ENCODE measurements at places on chromosomes 5 and 9.
A peak's percentile ranks its signal among the peaks of the same experiment; 100 is the strongest.

DNA sequence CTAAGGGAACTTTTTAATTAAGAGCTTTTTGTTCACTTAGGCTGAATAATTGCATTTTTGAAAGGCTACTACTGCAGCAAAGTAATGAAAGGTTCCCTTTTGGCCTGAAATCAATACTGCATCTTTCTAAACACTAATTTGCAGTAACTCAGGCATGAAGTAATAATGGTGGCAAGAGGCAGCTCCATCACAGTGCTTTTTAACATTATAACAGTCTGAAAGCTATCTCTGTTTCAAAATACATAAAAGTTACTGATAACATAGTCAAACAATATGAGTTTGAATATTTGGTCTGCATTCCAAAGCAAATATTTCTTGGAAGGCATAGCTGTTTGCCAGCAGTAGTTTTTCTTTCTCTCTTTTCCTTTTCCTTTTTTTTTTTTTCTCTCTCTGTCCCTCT is 113.4 kb downstream of the FBN2 start:
- DNase-seq = no peak

DNA sequence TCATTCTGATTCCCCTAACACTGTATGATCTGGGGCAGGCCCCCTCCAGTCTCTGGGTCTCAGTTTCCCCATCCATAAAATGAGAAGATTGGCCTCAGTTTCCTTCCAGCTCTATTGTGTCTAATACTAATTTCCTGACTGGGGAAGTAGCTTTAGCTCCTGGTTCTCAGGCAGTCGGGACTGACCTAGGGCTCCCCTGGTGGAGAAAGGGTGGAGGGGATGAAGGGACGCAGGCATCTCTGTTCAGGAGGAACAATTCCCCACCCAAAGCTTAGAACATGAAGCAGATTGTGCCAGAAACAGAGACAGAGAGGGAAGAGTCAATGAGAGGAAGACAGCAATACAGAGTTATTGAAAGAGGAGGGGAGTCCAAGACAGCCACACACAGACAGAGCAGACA is 14.2 kb upstream of the PTGS1 start:
- DNase-seq = no peak

GRCh38 chr5:13251623-13252376 is 692.7 kb downstream of the DNAH5 start:
- DNase-seq = no peak

DNA sequence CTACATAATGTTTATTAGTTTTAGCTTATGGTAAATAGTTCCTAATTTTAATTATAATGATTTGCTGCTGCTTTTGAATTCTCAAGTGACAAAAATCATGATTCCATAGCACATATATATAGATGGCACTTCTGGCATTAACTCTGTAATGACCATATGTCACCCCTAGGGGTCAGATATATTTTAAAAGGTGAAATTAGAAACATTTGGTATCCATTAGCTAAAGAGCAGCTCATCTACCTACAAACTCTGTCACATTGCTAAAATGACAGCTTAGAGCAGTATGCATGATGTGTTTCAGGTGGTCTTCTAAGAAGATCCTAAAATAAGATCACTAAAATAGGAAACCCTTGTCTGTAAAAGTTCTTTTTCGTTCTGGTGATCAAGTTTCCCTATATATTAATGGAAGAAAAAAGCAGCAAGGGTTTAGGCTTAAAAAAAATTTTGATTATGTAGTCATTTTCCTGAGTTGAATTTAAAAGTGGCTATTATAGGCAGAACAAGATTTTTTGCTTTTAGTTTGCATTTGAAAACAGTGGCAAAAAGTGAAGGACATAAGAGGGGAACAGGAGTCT is 157.7 kb upstream of the POU5F2 start:
- DNase-seq = no peak

DNA sequence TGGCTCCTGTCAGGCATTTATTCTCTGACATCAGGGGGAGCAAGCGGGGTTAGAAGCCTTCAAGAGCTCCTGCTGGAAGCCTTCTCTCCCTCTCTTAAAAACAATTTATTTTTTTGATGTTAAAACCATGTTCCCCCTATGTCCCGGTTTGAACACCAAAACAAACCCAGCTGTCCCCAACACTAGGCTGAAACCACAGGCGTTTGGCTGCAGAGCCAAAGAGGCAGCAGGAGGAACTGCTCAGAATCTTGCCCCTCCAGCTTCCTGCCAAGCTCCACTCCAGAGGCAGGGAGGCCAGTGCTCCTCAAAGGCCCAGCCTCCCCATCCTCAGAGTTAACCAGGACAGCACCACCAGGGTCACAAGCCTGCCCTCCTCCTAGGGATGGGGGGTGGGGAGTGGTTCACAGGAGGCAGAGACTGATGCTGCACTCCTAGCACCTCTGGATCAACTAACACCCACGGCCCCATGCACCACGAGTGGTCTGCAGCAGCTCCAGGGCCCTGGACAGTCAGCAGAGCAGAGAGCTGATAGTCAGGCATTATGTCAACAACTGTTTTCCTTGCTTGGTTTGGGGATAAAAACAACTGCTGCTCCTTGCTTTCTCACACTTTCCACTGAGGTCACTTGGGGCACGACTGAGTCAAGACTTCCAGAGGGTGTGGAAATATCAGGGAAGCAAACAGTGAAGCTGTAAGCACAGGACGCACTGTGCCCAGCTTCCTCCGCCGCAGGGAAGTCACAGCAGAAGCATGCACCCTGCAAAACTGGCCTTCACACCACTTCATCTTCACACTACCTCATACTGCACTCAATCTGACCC is 96.5 kb upstream of the ADRA1B start:
- DNase-seq = no peak

GRCh38 chr5:44266882-44267576 is 122.2 kb downstream of the FGF10 start:
- no peak for DNase-seq

DNA sequence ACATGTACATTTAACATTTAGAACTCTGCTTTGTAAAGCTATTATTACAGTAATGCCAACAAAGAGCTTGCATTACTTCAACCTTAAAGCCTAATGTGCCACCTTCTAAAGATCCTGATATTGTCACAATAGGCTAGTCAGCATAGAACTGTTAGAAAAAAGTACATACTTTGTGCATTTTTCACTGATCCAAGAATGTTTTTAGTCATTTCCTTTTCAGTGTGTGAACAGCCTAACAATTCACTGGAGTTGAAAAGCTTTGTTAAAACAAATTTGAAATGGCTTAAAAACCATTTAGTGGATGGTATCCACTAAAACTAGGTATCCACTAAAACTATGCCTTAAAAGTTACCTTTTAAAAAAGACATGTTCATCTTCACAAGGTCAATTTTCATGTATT is 4.5 kb downstream of the RPS6 start:
- no peak for DNase-seq

GRCh38 chr5:169997798-169998197 is 17.5 kb upstream of the INSYN2B start:
- DNase-seq = no peak

DNA sequence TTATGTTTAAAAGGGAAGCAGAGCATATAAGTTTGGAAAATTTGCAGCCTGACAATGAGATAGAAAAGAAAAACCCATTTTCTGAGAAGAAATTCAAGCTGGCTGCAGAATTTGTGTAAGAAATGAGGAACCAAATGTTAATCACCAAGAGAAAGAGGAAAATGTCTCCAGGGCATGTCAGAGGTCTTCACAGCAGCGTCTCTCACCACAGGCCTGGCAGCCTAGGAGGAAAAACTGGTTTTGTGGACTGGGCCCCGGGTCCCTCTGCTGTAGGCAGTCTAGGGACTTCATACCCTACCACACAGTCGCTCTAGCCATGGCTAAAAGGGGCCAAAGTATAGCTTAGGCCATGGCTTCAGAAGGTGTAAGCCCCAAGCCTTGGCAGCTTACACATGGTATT is 32.1 kb upstream of the HSD17B4 start:
- no peak for DNase-seq

- DNase-seq = no peak
Observed at GRCh38 chr5:94856257-94856800, 237.9 kb downstream of the SLF1 start.

DNA sequence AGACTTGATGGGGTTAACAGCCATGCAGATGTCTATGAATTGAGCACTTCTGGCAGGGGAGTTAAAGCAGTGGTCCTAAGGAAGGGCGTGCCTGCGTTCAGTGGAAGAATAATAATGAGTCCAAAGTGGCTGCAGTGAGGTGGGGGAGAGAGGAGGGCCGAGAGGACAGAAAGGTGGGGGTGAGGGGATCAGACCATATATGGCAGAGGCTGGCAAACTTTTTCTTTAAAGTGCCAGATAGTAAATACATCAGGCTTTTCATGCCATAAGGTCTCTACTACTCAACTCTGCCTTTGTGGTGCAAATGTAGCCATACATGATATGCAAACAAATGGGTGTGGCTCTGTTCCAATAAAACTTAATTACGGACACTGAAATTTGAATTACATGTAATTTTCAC is 77.1 kb downstream of the STRBP start:
- DNase-seq = no peak

DNA sequence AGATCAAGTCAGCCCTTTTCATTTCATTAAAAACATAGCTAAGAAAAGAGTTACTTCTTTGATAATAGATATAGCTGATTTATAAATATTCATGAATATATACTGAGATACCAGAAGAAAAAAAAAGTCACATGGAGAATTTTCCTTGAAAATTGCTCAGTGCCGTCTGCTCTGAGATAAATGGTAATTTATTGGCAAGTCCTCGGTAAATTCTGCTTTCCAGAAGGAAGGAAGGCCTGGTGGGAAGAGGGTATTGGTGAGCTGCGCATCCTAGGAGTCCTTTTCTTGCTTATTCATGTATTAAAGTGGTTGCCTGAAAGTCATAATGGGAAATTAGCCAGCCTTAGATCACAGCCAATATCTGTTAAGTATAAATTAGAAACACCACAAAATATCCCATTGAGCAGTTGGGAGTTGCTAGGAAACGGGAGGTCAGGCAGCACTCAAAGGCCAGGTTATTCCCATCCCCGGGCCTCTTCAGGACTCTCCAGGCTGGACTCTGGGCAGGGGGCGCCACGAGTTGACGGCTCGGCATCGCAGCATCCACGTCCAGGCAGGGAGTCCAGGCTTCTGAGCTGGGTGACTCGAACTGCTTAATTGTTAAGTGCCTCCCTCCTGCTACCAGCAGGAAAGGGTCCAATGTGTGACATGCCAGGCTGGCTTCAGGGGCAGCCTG is 116.7 kb upstream of the RETREG1 start:
- no peak for DNase-seq

DNA sequence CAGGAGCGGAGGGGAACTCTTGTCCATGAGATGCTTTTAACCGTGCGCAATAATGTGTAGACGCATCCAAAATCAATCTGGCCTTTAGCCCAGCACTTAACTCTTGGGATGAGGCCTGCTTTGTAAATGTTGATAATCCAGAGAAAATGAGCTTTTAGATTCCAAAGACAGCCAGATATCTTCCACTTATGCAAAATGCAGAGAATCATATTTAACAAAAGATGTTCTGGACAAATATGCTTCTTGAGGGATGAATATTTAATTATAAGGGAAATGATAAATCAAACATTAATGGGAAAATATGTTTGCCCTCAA is 5.6 kb downstream of the S1PR3 start:
- no peak for DNase-seq

DNA sequence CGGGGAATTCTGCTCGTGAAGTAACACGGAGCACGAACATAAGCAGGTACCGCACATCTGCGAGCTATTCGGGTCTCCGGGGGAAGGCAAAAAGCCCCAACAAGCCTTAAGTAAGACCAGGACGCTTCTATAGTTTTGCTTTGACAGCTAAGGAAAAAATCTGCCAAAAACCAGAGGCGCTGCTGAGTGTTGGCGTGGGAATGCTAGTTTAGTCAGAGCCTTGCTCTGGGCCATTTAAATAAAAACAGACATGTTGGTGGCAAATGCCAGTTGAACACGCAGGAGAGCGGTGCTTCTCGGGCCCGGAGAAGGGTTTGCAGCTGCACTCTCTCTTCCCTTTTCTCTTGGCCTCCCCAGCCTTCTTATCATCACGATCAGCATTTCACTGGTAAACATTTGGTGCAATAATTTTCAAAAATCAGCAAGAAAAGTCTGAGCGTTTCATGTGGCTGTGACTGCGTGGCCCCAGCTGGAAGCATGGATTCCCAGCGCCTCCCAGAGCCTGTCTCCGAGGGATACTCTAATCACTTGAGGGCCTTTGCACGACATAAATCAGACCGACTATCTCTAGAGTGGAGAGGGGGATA is 6.4 kb upstream of the NOTCH1 start:
- DNase-seq = no peak

GRCh38 chr5:94901191-94901979 is 282.9 kb downstream of the SLF1 start:
- DNase-seq = no peak

- peak; percentile 71 for DNase-seq
Observed at GRCh38 chr9:70111042-70111602, 67.5 kb downstream of the MAMDC2 start.

DNA sequence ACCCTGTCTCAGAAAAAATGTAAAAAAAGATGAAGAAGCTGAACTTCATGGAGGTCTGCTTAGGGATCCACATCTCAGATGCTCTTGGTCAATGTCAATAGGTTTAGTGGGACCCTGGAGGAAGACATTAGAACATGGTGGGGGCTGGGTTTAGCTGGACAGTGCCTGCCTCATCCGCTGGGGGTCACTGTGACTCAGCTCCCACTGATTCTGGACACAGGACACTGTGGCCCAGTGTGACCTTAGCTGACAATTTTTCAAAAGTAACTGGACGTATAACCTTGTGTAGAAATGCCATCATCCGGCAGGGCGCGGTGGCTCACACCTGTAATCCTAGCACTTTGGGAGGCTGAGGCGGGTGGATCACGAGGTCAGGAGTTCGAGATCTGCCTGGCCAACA is 7.3 kb upstream of the HNRNPAB start:
- DNase-seq = no peak

GRCh38 chr9:5510360-5510931 is at the start of gene PDCD1LG2:
Gene PDCD1LG2, plus strand, starts transcription at chr9:5510531. Its CDS starts 12,016 bp downstream, at chr9:5522547.
- DNase-seq = peak; percentile 53

- no peak for DNase-seq
Observed at GRCh38 chr5:305050-305449, 16.5 kb upstream of the AHRR start.

DNA sequence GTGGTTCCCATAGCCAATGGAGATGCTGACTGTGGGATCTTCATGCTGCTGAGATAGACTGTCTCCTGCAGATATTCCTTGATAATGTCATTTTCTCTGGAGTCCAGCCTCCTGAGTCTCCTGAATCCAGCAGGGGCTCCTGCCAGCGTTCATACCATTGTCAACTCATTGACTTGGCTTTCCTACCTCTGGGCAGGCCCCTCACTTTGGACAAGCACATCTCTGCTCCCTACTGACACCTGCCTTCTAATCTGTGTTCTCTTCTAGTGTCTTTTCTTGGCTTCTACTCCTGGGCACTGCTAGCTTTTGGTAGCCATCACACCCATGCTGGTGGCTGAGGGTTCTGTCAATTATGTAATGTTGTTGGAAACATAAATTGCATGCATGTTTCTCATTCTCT is 138.0 kb downstream of the ADCY2 start:
- DNase-seq = no peak

- DNase-seq = no peak
Observed at GRCh38 chr9:97060796-97061195, 21.9 kb upstream of the CTSV start.

GRCh38 chr9:4327504-4328191 is 27.8 kb upstream of the GLIS3 start:
- DNase-seq = no peak
